Daoy (cell line): ENCODE measurements at places on chromosomes 12 and 14.
A peak's percentile ranks its signal among the peaks of the same experiment; 100 is the strongest.

- peak; percentile 86 for DNase-seq
These were observed 61.3 kb upstream of the METAP2 start for GRCh38 chr12:95412482-95413311.

- peak; percentile 58 for DNase-seq
These were observed 2.0 kb upstream of the STON2 start for GRCh38 chr14:81402123-81402495.

- DNase-seq: no peak
These were observed 986 bp downstream of the TSSK4 start for GRCh38 chr14:24206260-24207103.

- DNase-seq: no peak
These were observed 13.1 kb downstream of the GPR68 start for GRCh38 chr14:91231446-91231845.
